Neural crest cell (in vitro differentiated cells): ENCODE measurements at places on chromosomes 2 and 18. TPM values are rescaled to one million over a fixed set of nuclear protein-coding genes. Genes with fewer than 3 reads are reported as not detected.

DNA sequence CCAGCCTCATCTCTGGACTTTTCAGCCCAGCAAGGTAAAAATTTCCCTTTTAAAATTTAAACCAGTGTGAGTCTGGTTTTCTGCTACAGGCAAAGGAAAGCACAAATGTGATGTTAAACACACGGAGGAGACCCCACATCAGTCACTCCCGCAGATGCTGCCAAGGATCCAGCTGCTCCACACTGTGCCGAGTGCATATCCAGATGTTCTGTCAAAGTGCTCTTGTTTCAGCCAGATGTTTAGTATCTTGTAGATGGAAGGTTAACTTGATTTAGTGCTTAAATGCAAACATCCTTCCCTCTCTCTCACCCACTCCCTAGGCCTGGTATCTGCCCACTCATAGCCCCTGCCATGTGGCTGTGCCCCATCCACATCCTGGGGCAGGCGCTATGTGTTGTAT lies 15.8 kb upstream of the ATOH8 start:
- DNase-seq: no peak

DNA sequence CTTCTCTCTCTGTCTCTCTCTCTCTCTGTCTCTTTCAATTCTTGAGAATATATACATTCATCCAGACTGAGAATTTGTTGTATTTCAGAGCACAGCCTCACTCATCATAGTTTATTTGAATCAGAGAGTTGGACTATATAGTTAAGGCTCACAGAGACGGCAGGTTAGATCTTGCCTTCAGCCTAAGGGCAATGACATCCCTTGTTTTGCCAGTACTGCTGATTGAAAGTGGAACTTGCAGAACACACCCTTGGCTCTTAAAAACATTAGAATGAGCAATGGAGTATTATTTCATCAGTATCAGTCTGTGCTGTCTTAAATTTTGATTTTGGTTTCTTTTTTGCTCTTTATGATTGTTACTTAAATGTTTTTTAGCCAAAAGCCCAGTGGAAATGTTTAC lies 62.0 kb upstream of the DSG1 start:
- no peak for DNase-seq

- no peak for DNase-seq
These were observed 21.3 kb downstream of the OTOF start for GRCh38 chr2:26456440-26457250.

LRATD1 gene
- 3.0 and 3.6 TPM in 2 replicates for total RNA-seq

DNA sequence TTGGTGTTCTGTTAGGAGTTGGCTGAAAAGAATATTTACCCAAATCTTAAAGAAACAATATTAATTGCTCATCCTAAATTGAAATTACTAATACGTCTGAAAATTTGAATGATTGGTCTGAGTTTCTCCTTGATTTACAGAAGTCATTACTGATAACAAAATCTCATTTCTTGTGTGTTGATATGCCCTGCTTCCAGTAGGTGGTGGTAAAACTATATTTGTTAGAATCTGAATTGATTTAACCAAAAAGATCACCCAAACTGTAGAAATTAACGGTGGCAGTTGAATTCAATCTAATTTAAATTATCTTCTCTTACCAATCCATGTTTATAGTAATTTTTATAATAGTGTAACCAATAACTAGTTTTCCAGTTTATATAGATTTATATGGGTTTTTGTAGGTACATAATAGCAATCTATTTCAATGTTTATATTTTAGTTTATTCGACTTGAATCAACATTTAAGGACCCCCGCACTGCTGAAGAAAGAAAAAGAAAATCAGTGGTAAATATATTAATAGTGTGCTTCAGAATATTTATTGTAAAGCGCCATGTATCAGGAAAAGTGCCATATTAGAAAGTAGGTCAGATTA lies 38.3 kb downstream of the PAPOLG start:
- no peak for DNase-seq

DNA sequence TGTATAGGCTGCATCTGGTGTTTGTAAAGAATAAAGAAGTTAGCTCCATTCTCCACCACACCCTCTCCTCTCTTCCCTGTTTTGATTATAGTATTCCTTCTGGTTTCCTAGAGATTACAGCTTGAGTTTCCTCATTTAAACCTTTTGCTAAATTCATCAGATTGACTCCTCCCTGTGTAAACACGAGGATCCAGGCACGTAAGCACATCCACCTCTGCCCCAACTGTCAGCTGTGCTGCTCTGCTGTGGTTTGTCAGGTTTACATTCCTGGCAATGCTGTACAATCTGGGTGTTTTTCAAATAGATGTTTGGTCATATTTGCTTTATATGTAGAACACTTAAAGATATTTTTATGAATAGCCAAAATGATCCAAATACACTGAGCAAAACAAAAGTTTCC lies 302.8 kb downstream of the PTGR3 start:
- no peak for DNase-seq

AFF3 gene
- 20.9 and 25.7 TPM in 2 replicates for total RNA-seq

DNA sequence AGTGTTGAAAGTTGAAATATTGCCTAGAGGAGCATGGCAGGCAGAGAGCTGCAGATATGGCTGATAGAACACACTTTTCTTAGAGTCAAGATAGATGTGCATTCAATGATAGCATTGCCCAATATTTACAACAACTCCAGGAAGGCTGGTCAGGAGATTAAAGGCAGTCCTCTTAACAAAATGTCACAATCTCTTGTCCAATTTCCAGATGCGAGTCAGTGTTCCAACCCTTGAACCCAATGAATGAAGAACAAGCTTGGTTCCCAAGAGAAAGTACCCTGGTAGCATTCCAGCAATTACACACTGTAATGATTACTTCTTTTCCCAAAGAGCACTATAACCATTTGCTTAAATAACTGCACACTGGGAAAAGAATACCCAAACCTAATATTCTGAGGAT lies 839.4 kb upstream of the VRK2 start:
- DNase-seq: no peak

GRCh38 chr2:37323781-37324535 lies 675 bp downstream of the PRKD3 start:
- DNase-seq: peak; percentile 39

- DNase-seq: no peak
These were observed 231.6 kb upstream of the SMAD2 start for GRCh38 chr18:48161911-48162698.

- no peak for DNase-seq
These were observed 99.0 kb downstream of the NCK2 start for GRCh38 chr2:105843476-105844374.

SPATA3 gene
- total RNA-seq: not detected in 2 replicates

CNGA3 gene
- 0.72 and 0.84 TPM in 2 replicates for total RNA-seq

MDH1B gene
- total RNA-seq: 2.0 and 4.6 TPM in 2 replicates

- DNase-seq: no peak
These were observed 119.3 kb downstream of the ABCA12 start for GRCh38 chr2:215019085-215019484.

- DNase-seq: no peak
These were observed 30.5 kb upstream of the PLB1 start for GRCh38 chr2:28465148-28465885.

GRCh38 chr2:197124639-197125390 lies 185.8 kb downstream of the ANKRD44 start:
- DNase-seq: no peak

GRCh38 chr2:46150445-46150955 lies 146.7 kb upstream of the EPAS1 start:
- DNase-seq: no peak

ASB18 gene
- not detected in 2 replicates for total RNA-seq

PAX8 gene
- total RNA-seq: 0.49 and 0.98 TPM in 2 replicates

EFEMP1 gene
- total RNA-seq: 3.8 and 4.1 TPM in 2 replicates

DNA sequence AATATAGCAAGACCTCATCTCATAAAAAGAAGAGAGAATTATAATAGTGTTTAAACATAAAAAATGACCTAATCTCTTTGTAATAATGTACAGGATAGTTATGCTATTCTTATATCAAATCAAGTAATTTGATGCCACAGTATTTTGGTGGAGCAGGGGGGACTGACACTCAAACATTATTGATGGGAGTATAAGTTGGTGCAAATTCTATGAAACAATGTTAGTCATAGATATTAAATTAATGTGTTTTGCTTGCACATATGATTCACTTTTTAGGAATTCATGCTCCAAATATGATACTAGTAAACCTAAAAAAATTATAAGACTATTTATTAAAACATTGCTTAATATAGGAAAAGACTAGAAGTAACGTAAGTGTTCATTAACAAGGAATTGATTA lies 256.1 kb upstream of the SYT4 start:
- no peak for DNase-seq

- no peak for DNase-seq
These were observed 302.5 kb downstream of the PIEZO2 start for GRCh38 chr18:10846657-10847407.

- DNase-seq: no peak
These were observed 49.9 kb downstream of the MTCL1 start for GRCh38 chr18:8754995-8755960.

DNA sequence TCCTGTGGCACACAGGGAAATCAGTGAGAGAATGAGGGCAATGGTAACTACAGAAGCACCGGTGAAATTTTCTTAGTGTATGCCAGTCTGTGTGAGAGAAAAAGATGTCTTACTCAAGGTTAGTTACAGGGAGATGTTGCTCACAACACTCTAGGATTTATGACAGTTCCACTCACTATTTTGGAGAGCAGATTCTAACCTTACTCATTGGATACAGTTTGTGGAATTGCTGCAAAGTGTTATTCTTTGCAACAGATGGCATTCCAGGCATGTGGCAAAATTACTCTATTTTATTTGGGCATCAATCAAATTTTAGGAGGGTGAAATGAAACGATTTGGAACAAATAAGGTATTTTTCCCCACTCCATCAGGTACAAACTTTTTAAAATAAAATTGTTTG lies 449.1 kb downstream of the PIK3C3 start:
- no peak for DNase-seq

DNA sequence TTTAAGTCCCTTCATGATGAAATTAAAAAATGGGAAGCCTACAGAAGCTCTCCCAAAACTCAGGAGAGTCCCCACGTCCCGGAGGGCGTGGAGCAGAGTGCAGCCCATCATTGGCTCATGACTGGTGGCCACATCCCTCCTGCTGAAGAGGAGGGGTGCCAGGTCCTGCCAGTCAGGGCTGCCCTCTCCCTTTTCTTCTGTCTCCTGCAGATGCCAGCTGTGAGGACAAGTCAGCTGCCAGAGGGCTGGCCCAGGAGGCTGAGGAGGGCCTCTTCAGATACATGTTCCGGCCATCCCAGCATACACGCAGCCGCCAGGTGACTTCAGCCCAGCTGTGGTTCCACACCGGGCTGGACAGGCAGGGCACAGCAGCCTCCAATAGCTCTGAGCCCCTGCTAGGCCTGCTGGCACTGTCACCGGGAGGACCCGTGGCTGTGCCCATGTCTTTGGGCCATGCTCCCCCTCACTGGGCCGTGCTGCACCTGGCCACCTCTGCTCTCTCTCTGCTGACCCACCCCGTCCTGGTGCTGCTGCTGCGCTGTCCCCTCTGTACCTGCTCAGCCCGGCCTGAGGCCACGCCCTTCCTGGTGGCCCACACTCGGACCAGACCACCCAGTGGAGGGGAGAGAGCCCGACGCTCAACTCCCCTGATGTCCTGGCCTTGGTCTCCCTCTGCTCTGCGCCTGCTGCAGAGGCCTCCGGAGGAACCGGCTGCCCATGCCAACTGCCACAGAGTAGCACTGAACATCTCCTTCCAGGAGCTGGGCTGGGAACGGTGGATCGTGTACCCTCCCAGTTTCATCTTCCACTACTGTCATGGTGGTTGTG lies 2.6 kb downstream of the INHA start:
- no peak for DNase-seq

DNA sequence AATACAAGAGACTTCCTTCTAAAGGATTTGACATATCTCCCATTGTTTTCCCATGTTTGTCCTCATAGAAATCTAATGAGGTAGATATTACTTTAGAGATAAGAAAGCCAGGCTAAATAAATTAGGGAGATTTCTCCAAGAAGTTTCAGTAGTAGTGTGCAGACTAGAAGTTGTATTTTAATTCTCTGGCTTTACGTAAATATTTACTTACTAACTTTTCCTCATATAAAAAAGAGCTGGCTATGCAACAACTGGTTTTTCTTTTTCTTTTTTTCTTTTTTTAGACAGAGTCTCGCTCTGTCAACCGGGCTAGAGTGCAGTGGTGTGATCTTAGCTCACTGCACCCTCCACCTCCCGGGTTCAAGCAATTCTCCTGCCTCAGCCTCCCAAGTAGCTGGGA lies 60.6 kb upstream of the ACYP2 start:
- DNase-seq: no peak

DNA sequence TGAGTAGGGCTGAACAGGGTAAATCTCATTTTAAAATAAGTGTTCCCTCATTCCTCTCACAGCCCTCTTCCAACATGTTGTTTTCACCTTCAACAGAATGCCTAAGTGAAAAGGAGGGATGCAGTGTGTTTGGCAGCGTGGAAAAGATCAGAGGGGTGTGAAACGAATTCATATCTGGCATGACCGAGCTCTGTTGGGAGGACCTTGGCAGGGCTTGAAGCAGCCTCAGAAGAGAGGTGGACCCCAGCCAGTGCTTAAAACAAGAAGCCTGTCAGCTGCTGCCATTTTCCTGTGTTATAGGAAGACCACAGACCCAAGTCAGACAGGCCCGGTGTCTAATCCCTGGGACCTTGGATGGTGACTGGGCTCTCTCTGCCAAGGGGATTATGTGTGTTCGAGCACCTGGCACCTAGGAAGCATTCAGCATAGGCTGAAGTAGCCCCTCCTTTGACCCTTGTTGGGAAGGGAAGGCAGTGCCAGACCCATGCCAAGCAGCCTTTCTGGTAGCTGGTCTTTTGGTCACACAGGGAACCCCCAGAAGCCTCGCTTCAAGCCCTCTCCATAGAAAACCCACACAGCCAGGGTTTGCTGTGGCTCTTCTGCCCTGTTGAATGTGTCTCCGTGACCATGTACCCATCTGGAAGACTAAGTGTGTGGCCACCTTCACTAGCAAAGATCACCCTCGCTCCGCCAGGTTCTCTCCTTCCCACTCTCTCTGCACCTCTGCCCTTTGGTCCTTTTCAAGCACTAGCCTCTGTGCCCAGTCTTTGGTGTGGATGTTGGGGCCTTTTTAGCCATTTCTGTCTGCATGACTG lies 87.5 kb upstream of the ST3GAL5 start:
- no peak for DNase-seq

GRCh38 chr2:177232098-177232704 lies 19.6 kb downstream of the HNRNPA3 start:
- no peak for DNase-seq

ERICH2 gene
- total RNA-seq: not detected in 2 replicates
